Memory B cell (primary cell): ENCODE measurements at places on chromosomes 6 and 20.
A peak's percentile ranks its signal among the peaks of the same experiment; 100 is the strongest.

DNA sequence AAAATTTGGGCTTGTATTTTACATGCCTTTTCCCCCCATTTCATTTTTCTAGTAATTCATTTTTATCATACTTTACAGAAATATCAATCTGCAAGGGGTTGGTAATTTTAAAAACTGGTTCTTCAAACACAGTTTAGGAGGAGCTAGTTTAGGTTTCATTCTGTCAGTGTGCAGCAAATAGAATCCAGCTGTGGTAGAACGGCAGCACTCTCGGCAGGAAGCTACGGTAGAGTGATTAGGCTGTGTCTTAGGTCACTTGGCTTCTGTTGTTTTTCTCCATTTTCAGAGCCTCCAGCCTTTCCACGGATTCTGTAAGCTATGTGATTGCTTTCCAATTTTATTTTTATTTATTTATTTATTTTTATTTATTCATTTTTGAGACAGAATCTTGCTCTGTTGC, 32.7 kb downstream of the TLDC2 start:
- DNase-seq, result no peak

DNA sequence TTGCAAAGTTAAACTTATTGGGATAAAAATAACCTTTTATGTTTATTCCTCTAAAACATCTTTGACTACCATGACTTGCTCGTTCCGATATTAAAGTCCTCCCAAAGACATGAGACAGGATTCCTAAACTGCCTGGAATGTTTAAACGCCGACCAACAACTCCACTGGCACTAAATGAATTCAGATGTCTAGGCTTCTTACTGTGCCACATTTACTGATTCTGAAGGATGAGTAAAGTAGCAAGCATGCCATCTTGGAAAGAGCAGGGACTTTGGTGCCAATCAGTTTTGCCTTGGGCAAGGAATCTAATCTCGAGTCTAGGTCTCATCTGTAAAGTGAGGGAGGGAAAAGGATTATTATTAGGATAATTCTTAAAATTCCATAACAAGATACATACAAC, 25.3 kb downstream of the MBOAT1 start:
- DNase-seq, result no peak

GRCh38 chr20:43963872-43964791, 49.5 kb downstream of the TOX2 start:
- no peak for DNase-seq

DNA sequence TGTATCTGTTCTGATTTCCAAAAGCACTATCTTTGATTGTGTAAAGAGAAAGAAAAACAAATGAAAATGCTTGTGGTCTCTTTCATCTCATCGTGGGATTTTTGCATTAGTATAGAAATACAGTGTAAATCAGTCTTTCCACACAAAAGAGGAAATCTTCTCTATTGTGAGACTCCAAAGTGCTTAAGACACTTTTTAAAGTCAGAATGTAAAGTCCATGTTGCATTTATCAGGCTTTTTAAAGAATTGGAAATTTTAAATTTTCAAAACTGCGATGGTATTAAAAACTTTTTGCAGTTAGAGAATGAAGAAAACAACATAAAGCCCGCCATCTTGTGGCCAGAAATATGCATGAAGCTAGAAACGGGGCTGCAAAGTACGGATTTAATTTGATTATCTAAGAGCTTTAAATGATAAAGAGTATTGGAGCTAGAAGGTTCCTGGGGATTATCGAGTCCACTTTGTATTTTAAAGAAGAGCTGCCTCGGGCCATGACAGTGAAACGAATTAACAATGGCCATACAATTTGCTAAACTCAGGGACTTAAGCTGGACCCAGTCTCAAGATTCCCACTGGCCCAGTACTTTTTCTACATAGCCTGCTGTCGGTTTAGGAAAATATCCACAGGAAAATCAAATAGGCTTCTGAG, 339.6 kb downstream of the ARHGAP18 start:
- peak; percentile 17 for DNase-seq

DNA sequence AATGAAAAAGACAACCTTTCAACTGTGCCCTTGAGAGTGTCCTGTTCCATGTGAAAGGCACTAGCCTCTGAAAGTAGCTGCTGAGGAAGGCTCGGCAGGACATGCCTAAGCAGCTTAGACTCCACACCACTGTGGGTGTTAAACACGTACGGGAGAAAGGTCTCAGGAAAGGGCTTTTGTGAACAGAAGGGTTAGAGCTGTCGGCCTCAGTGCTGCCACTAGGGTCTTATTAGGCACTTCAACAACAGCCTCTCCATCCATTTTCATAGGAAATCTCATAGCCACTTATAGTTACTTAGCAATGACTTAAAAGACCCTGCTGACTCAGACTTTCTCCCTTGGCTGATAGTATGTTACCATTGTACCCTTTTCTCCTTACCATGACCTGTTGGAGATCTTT, 662.8 kb downstream of the TBC1D32 start:
- DNase-seq, result no peak

DNA sequence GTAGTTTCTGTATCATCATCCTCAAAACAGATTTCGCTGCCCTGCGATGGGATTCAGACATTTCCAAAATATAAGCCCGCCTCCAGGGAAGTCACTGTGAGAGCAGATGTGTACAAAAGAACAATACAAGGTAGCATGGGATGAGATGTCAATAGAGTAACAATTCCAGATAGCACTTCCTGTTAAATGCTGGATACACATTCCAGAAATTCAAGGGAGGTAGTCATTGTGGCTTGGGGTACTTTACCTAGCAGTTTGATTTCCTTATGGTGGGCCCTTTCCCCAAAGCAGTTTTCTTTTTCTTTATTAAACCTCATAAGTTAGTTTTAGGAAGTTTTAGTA, 2.5 kb downstream of the RNF217 start:
- no peak for DNase-seq

GRCh38 chr6:111865049-111865585, 8.1 kb downstream of the FYN start:
- DNase-seq, result no peak

GRCh38 chr6:168165891-168166290, 86.9 kb upstream of the FRMD1 start:
- no peak for DNase-seq

DNA sequence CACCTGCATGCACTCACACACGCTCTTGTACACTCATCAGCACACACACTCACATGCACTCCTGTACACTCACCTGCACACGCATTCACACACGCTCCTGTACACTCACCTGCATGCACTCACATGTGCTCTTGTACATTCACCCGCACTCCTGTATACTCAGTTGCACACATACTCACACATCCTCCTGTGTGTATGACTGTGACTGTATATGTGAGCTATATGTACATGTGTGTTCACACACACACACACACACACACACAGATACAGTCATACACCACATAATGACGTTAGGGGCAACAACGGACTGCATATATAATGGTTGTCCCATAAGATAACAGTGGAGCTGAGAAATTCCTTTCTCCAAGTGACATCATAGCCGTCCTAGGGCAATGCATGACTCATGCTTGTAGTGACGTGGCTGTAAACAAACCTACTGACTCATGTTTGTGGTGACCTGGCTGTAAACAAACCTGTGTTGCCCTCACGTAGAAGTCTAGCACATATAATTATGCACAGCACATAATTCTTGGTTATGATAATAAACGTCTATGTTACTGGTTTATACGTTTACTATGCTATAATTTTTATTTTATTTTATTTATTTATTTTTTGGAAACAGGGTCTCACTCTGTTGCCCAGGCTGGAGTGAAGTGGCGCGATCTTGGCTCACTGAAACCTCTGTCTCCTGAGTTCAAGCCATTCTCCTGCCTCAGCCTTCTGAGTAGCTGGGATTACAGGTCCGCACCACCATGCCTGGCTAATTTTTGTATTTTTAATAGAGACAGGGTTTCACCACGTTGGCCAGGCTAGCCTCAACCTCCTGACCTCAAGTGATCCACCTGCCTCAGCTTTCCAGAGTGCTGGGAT, 22.8 kb upstream of the TAF4 start:
- DNase-seq, result no peak

DNA sequence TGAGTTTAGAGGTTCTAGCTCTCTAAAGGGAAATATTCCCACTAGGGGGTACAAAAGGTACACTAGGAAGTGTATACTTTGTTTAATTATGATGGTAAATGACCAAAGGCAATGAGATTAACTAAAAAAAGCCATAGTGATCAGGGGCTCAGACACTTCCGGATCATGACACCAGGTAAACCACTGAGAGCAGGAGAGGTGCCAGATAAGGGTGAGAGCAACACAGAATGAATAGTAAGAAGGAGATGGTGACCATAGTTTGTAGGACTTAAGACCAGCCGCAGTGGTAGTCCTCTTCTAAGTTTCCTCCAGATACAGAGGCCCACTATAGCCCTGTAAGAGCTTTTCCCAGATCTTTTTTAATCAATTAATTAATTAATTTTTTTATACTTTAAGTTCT, 40.8 kb downstream of the OR2J2 start:
- DNase-seq, result no peak

- DNase-seq, result no peak
Observed at GRCh38 chr6:113111550-113111949, 745.6 kb upstream of the MARCKS start.

- DNase-seq, result no peak
Observed at GRCh38 chr6:135438907-135439535, 58.5 kb downstream of the AHI1 start.

DNA sequence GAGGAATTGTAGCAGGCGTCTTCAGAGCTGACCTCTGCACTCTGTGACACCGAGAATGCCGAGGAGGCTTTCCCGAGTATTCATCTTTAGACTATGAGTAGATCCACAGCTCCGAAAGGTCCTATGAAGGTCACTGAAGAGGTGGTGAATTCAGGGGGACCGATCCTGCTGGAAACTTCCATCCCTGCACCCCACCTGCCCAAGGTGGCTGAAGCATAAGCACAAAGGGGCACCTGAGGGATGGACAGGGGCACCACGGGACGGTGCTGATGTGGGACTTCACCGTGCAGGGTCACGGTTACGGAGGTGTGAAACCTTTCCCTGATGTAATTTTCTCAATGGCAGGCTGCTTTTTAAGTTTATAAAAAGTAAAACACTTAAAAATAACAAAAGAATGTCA, 24.4 kb downstream of the DIDO1 start:
- no peak for DNase-seq

DNA sequence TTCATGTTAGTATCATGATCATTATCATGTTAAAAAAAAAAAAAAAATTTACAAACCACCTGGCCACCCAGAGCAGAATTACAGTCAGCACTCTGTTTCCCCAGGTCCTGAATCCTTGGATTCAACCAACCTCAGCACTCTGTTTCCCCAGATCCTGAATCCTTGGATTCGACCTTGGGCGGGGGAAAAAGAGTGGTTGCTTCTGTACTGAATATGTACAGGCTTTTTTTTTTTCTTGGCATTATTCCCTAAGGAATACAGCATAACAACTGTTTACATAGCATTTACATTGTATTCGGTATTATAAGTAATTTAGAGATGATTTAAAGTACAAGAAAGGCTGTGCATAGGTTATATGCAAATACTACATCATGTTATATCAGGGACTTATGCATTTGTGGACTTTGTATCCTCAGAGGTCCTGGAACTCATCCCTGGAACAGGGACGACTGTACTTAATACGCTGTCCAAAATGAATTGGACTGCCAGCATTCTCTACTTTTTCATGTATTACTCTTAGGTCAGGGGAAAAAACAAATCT, 31.2 kb downstream of the GCNT2 start:
- DNase-seq, result no peak

DNA sequence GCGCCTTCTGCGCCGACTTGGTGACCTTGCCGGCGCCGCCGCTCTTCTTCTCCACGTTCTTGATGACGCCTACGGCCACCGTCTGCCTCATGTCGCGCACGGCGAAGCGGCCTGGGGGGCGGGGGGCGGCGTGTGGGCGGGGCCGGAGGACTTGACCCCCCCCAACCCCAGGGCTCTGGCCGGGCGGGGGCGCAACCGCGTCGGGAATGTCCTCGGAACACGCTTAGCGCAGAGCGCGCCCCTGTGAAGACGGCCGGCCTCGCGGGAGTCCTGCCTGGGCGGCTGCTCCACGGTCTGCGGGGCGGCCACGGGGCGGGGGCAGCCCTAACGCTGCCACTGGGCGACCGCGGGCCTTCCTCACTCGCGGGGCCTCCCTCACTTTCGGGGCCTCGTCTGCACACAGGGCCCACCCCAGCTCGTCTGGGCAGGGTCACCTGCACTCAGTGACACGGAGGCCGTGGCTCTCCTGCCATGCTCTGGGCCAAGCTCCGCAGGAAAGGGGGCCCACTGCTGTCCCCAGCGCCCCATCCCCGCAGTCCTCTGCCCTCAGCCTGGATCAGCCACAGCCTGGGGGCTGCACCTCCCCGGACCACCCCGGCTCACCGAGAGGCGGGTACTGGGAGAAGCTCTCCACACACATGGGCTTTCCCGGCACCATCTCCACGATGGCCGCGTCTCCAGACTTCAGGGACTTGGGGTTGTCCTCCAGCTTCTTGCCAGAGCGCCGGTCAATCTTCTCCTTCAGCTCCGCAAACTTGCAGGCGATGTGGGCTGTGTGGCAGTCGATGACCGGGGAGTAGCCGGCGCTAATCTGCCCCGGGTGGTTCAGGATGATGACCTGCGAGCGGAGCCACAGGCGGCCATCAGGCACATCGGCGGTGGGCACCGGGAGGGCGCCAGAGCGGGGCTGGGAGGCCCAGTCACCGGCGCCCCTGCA, 10.3 kb downstream of the EEF1A2 start:
- no peak for DNase-seq

DNA sequence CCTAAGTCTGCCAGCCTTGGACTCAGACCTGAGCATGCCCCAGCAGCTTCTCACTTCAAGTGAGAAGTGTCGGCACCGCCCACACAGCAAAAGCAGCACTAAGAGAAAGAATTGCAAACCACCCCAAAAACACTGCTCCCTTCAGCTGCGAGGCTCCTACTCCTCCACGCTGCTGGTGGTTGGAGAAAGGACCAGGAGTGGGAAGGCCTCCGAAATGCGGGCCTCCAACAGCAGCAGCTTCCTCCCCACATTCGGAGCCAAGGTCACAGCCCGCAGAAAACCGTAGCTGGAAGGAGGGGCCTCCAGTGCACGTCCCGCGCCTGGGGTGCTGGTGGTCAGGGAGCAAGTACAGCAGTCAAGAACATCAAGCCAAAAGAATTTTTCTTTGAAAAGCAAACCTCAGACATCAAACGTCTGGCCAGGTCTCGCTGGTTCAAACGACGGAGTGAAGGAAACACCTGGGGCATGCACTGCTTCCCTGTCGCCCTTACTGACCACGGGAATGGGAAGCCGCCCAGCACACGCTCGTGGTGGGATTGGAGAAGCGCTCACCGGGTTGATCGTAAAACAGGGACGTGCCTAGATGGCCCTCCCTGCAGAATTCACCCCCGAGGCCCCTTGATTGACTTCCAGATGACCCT, 185.6 kb upstream of the CST7 start:
- no peak for DNase-seq

- no peak for DNase-seq
Observed at GRCh38 chr6:11609324-11610071, 71.9 kb downstream of the TMEM170B start.

DNA sequence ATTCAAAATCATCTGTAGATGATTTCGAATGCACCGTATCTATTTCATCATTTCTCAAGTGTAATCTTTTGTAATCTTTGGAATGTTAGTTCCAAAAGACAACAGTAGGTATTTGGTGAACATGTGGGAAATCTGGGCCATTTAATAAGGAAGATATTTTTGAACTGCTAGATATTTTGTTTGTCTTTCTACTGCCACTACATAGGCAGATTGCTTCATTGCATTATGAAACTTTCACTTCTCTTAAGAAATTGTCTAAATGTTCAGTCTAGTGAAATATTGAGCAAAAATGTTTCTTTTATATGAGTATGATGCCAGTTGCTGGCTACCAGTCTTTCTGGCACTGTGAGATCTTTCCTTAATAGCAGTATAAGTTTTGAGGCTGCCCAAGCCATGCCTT, 527.8 kb upstream of the RNF217 start:
- no peak for DNase-seq
